ENCODE measurements at places on chromosomes 12 and 14. TPM values are rescaled to one million over a fixed set of nuclear protein-coding genes. Genes with fewer than 3 reads are reported as not detected.

DNA sequence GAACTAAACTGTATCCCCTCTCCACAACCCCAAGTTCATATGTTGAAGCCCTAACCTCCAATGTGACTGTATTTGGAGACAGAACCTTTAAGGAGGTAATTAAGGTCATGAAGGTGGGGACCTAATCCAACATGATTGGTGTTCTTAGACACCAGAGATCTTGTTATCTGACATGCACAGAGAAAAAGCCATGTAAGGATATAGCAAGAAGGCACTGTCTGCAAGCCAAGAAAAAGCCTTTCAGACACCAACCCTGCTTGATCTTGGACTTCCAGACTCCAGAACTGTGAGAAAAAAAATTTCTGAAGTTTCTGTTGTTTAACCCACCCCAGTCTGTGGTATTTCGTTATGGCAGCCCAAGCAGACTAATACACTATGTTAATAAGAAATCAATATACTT lies 62.2 kb upstream of the CFL2 start:
- no peak overlapping the region for H3K27ac ChIP-seq
- no peaks in the 10 kb centered on the region for H3K27me3 ChIP-seq
- no peaks in the 10 kb centered on the region for H3K4me1 ChIP-seq
- no peak for DNase-seq
- no peak overlapping the region for H3K4me3 ChIP-seq
- peaks cover 52% of the 10 kb centered on the region for H3K36me3 ChIP-seq

The EIF2S3B gene
- total RNA-seq = 3.8 TPM

DNA sequence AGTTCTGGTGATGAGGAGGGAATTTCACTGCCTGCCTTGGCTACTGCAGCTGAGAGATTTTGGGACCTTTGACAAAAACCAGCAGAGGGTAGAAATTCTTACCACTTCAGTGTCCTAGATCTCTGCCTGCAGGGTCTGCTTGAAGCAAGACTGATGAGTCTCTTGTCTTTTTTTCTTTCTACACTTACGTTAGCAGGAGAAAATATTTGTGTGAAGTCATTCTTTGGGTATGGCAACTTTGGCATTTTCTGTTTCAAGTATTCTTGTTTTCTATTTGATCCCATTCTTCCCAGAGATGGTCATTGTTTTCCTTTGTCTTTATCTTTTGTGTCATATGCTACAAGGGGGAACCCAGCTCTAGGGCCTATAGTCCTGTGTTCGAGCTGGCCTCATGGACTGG lies 65.6 kb upstream of the FERMT2 start:
- no peak overlapping the region for H3K27ac ChIP-seq
- H3K4me1 ChIP-seq = no peaks in the 10 kb centered on the region
- H3K36me3 ChIP-seq = no peaks in the 10 kb centered on the region
- H3K4me3 ChIP-seq = no peak overlapping the region

The AQP5 gene
- not detected for total RNA-seq

The BCL11B gene
- 53.0 TPM for total RNA-seq

GRCh38 chr12:120062976-120063579 lies 53.5 kb downstream of the RAB35 start:
- H3K27me3 ChIP-seq = no peaks in the 10 kb centered on the region
- H3K4me1 ChIP-seq = peaks cover 17% of the 10 kb centered on the region
- no peak for DNase-seq
- H3K36me3 ChIP-seq = peaks cover 46% of the 10 kb centered on the region

DNA sequence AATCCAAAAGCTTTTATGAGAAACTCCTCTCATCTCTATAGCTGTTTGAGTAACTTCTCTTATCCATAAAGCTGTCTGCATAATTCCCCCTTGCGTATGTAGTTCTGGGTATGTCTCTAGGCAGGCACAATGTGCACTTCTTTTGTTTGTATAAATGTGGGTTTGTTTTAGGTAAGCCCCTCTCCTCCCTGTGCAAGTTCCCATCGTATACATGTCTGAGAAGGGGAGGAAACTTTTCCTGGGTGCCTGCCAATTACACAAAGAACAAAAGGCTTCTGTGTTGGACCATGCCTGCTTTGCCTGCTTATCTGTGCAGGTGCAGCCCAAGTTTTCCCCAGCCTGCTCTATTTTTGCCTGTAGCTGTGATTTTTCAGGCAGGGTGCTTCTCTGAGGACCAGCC lies 96.7 kb downstream of the CCER1 start:
- no peaks in the 10 kb centered on the region for H3K27me3 ChIP-seq
- H3K27ac ChIP-seq = no peak overlapping the region
- no peak overlapping the region for H3K4me3 ChIP-seq
- DNase-seq = no peak
- H3K4me1 ChIP-seq = no peaks in the 10 kb centered on the region

DNA sequence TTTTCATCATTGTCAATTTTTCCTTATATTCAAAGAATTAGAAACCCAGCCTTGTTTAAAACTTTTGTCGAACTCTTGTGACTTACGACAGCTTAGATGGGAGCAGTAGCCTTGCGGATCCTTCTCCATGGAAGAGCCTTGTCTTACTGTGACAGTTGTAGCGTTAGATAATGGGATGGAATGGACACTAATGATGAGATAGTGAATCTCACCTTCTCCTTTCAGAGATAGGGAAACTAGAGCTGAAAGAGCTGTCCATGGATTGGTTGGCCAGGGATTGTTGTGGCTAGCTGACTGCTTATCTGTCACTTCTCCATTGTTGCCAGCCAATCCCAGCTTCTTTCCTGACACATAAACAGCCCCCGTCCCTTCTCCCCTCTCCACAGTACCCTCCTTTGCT lies 59.4 kb downstream of the BHLHE41 start:
- no peaks in the 10 kb centered on the region for H3K36me3 ChIP-seq
- no peak for DNase-seq
- H3K27me3 ChIP-seq = peaks cover 4% of the 10 kb centered on the region
- H3K4me3 ChIP-seq = no peak overlapping the region
- H3K27ac ChIP-seq = no peak overlapping the region

The SYNE3 gene
- total RNA-seq = 64.0 TPM

DNA sequence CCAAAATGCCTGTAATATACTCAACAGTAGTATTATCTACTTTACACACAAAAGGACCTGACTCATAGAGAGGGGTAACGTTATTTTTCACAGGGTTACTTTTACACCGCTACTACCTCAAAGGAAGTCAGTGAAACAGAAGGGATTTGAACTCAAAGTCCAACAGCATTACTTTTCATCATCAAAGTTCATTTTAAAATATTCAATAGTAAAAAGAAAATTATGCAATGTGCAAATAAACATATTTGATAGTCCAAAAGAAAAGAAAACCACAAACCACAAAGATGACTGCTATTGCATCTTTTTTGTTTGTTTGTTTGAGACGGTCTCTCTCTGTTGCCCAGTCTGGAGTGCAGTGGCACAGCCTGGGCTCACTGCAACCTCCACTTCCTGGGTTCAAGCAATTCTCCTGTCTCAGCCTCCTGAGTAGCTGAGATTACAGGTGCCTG lies 15.5 kb downstream of the KIF21A start:
- H3K27ac ChIP-seq = no peak overlapping the region
- H3K27me3 ChIP-seq = no peaks in the 10 kb centered on the region
- DNase-seq = no peak
- no peak overlapping the region for H3K4me3 ChIP-seq

GRCh38 chr12:87082756-87083155 lies 826.6 kb upstream of the MGAT4C start:
- no peaks in the 10 kb centered on the region for H3K36me3 ChIP-seq
- no peak for DNase-seq

The SERPINA3 gene
- not detected for total RNA-seq

GRCh38 chr14:20116748-20117147 lies 6.2 kb downstream of the OR4K17 start:
- no peaks in the 10 kb centered on the region for H3K4me1 ChIP-seq
- no peak overlapping the region for H3K4me3 ChIP-seq
- H3K36me3 ChIP-seq = peaks cover 2% of the 10 kb centered on the region
- no peak for DNase-seq
- no peak overlapping the region for H3K27ac ChIP-seq

- H3K36me3 ChIP-seq = peaks cover 41% of the 10 kb centered on the region
- no peak overlapping the region for H3K27ac ChIP-seq
- DNase-seq = no peak
These were observed 149.9 kb downstream of the FOXN3 start for GRCh38 chr14:89267163-89267562.

- H3K36me3 ChIP-seq = peaks cover 42% of the 10 kb centered on the region
- no peak overlapping the region for H3K27ac ChIP-seq
- H3K4me3 ChIP-seq = no peak overlapping the region
- no peak for DNase-seq
- peaks cover 58% of the 10 kb centered on the region for H3K4me1 ChIP-seq
These were observed 179.0 kb downstream of the FOXN3 start for GRCh38 chr14:89237921-89238529.

The GPR84 gene
- total RNA-seq = not detected

The DHRS4L2 gene
- total RNA-seq = 20.8 TPM

- no peaks in the 10 kb centered on the region for H3K4me1 ChIP-seq
- no peak for DNase-seq
- H3K4me3 ChIP-seq = no peak overlapping the region
These were observed 155.7 kb downstream of the GALC start for GRCh38 chr14:87837296-87837695.

DNA sequence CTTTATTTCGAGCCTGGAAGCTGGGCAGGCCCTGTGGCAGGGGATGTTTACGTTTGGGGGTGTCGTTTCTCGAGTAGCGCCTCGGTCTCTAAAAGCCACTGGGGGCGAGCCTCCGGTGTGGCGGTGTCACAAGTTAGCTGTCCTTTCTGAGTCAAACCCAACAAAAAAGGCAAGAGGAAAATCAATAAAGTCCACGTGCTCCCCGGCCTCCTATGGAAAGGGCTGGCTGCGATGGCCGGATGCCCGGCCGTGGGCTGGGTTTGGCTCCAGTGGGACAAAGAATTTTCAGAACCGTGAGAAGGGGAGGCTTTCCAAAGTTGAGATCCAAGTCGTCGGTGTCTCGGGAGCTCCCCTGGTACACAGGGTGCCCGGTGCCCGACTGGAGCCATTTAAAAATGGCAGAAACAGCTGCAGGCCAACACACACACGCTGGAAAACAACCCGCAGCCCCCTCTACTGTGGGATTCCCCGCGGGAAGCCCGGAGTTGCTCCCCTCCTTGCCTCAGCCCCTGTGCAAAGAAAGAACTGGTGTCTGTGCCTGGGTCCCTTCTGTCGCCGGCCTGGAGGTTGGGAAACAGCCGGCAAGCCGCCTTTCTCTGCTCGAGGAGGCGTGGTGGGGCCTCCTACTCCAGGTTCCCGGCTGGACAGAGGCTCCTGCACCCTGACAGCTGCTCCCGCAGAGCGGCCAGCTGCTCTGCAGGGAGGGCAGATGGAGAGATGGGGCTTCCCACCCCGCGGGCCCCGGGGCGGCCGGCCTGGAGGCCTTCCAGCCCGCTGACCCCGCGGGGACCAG lies 1.9 kb downstream of the BCL7A start:
- peak; percentile 69 for DNase-seq
- peak overlapping the region; percentile 72 for H3K27ac ChIP-seq
- H3K27me3 ChIP-seq = peaks cover 13% of the 10 kb centered on the region
- peaks cover 16% of the 10 kb centered on the region for H3K4me1 ChIP-seq
- H3K4me3 ChIP-seq = peak overlapping the region; percentile 80

GRCh38 chr14:99047441-99048031 lies 224.5 kb downstream of the BCL11B start:
- peaks cover 41% of the 10 kb centered on the region for H3K4me1 ChIP-seq
- no peaks in the 10 kb centered on the region for H3K27me3 ChIP-seq
- H3K4me3 ChIP-seq = no peak overlapping the region
- peak overlapping the region; percentile 47 for H3K27ac ChIP-seq
- H3K36me3 ChIP-seq = peaks cover 5% of the 10 kb centered on the region
- DNase-seq = peak; percentile 17

- H3K27ac ChIP-seq = no peak overlapping the region
- H3K27me3 ChIP-seq = no peaks in the 10 kb centered on the region
- no peak overlapping the region for H3K4me3 ChIP-seq
- H3K4me1 ChIP-seq = peaks cover 5% of the 10 kb centered on the region
- DNase-seq = no peak
- H3K36me3 ChIP-seq = no peaks in the 10 kb centered on the region
These were observed 15.4 kb upstream of the YY1 start for GRCh38 chr14:100223332-100224201.

- no peak overlapping the region for H3K27ac ChIP-seq
- peaks cover 16% of the 10 kb centered on the region for H3K27me3 ChIP-seq
- no peak for DNase-seq
- H3K36me3 ChIP-seq = peaks cover under 1% of the 10 kb centered on the region
- no peak overlapping the region for H3K4me3 ChIP-seq
These were observed 5.0 kb upstream of the NUBPL start for GRCh38 chr14:31556191-31556590.

- no peak for DNase-seq
- no peak overlapping the region for H3K4me3 ChIP-seq
- no peak overlapping the region for H3K27ac ChIP-seq
- no peaks in the 10 kb centered on the region for H3K27me3 ChIP-seq
- peaks cover 22% of the 10 kb centered on the region for H3K4me1 ChIP-seq
- peaks cover 2% of the 10 kb centered on the region for H3K36me3 ChIP-seq
These were observed 109.5 kb downstream of the DIP2B start for GRCh38 chr12:50614167-50614759.

DNA sequence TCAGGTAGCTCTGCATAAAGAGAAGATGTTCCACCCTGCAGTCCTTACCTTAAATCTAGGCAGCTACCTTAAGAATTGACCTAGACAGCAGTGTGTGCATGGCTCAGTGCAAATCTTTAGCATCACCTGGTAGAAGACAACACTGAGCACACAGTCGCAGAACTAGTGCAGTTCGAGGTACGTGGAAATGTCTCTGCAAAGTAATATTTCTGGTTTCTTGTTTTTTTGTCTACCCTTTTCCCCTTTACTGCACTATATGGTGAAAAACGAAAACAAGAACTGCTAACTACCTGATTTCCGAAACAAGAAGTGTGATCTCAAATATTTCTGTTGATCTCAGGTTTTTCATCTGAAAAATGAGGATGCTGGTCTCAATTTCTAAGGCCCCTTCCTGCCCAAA lies 82.5 kb downstream of the ETV6 start:
- H3K27ac ChIP-seq = peak overlapping the region; percentile 89
- peaks cover 62% of the 10 kb centered on the region for H3K4me1 ChIP-seq
- peaks cover 12% of the 10 kb centered on the region for H3K36me3 ChIP-seq
- no peak overlapping the region for H3K4me3 ChIP-seq
- no peaks in the 10 kb centered on the region for H3K27me3 ChIP-seq
- no peak for DNase-seq

The RNASE7 gene
- not detected for total RNA-seq

The ABCD2 gene
- total RNA-seq = 4.0 TPM

Data from activated CD8-positive, alpha-beta T cell treated with anti-CD3 and anti-CD28 coated beads for 36 hours (primary cell).